ENCODE measurements at places on chromosomes 1 and 21.

DNA sequence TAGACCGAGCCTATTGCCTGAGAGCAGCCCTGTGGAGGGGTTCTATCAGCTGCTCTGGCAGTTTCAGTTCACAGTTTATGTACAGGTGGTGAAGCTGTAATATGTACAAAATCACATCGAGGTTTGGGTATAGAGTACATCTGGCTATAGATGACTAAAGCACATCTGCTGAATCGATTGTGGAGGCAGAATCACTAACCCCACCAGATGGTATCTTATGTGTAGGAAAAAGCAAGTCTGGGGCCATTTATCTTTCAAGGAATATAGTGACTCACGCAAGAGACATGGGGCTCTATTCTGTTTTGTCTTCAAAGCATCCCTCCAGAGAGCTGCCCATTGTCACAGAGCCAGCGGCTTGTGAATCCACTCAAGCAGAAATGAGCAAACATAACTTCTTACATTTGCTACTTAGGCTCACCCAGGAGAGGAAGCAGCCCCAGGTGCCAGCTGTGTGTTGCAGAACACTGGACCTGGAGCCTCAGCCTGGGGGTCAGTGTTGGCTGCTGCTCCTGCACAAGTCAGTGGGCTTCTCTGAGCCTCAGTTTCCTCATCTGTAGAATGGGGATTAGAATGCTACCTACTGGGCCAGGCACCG, 21.3 kb downstream of the MIIP start:
- ATAC-seq = peak; percentile 62

DNA sequence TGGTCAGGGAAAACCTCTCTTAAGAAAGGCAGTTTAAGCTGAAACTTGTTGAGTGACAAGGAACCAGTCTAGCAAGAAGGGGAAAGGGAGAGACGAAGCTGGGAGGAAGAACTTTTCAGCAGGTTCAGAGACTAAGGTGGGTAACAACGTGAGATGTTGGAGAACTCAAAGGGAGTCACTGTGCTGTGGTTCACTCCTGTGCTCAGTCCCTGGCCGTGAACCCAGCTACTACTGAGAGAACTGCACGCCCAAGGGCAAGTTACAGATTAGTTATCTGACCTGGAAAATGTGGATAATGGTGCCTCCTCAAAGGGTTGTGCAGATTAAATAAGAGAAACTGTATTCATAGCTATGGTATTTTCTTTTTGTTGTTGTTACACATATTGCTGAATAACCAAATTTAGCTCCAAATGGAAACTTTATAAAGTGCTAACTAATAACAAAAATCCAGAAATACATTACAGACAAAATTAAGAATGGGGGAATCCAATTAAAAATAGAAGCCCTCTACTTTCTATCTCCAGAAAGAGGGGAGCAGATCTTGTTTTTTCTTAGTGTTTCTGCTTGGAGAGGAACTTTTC, 2.9 kb downstream of the ZBTB40 start:
- no peak for ATAC-seq

DNA sequence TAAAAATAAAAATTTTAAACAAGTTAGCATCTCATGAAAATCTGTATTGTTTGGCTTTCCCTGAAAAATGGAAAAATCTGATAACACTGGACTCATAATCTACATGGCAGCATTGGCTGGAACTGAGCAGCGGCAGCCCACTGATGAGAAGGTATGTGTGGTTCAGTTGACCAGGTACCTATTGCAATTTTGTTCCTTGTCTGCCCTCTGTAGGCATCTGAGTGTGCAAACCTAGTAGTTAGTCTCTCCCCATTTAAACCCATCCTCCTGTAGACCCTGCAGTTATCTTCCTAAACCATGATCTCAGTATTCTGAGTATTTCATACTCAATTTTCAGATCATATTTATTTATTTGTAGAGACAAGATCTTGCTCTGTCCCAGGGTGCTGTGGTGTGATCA, 59.4 kb upstream of the SERBP1 start:
- ATAC-seq = peak; percentile 43

DNA sequence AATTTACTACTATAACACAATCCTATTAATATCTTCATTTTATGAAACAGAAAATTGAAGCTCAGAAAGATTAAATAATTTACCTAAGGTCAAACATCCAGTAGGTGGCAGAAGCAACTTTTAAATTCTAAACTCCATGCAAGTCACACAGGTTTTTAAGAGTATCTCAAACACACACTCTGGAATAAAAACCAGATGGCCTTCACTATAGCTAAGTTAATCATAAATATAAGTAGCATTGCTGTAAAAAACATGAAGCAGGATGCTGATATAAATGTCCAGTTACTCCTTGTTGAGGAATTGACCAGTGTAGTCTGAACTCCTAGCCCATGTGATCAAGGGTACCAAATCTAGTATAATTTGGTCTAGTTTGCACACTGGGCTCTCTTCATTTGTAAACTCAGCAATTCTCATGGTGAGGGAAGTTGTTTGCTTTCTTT, 9.4 kb upstream of the FMO3 start:
- no peak for ATAC-seq

DNA sequence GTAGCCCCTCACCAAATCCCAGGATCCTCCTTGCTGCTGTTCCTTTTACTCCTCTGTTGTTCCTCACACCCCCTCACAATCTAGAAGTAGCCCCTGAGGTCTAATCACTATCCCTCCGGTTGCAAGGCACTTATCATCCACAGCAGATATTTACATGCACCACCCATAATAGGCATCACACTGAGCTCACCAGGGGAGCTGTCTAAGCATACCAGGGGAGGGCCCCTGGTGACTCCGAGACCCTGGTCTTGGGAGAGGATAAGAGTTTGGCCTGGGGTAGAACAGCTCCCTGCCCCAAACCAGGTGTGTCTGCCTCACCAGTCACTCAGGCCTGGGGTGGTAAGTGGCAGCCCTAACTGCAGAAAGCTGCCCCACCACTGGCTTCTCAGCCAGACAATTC, 37.3 kb upstream of the ZC3H12A start:
- no peak for ATAC-seq

GRCh38 chr1:37792943-37793686, 532 bp upstream of the MANEAL start:
- no peak for ATAC-seq

- no peak for ATAC-seq
Observed at GRCh38 chr1:14183329-14183728, 415.2 kb upstream of the KAZN start.

- no peak for ATAC-seq
Observed at GRCh38 chr1:65066419-65066765, 81.6 kb upstream of the AK4 start.

- ATAC-seq = no peak
Observed at GRCh38 chr1:76593618-76594017, 273.7 kb upstream of the ST6GALNAC5 start.

DNA sequence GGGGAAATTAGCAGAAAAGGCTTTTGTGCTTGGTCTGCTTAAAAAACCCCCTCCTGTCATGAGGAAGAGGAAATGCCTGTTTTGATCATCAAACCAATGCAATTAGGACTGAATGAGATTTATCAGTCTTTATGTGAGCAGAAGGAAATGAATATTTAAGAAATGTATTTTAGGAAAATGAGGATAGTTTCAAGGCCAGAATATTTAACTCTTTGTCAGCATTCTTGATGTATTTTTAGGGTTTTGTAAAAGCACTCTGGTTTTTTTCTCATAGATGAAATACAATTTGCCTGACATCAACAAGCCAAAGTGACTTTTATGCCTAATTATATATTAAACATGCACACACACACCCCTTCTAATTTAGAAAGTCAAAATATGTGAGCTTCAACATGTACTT, 213.8 kb downstream of the GRIK1 start:
- no peak for ATAC-seq

DNA sequence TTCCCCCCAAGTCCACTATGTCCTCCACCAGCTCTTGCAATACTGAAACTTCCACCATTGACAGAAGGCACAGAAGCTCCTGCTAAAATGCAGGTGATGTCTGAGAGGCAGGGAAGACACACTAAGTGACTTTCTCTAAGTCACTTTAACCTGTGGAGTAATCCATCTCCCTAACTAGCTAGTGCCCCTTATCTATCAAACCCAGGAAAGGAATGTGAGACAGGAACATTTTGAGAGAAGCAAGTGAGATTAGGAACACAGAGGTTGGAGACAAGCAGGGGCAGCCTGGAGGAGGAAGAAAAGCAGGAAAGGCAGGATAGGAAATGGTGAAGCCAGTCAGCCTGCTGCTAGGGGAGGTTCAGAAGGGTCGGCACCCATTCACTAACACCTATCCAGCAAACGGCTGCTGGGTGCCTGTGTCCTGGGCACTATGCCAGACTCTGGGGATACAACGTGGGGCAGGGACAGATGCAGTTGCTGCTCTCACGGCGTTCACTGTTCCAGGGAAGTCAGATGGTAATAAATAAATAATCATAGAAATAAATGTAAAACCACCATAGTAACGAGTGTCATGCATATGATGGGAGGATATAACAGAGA, 7.0 kb downstream of the GPA33 start:
- ATAC-seq = no peak

GRCh38 chr1:47547753-47548573, 110.1 kb downstream of the FOXD2 start:
- no peak for ATAC-seq

GRCh38 chr1:233707880-233708815, 94.2 kb downstream of the KCNK1 start:
- ATAC-seq = no peak

GRCh38 chr1:9486466-9487140, 52.7 kb upstream of the SLC25A33 start:
- no peak for ATAC-seq

GRCh38 chr1:8517661-8518489, 200.0 kb downstream of the SLC45A1 start:
- ATAC-seq = no peak

GRCh38 chr1:55594701-55595100, 379.5 kb upstream of the USP24 start:
- ATAC-seq = no peak

DNA sequence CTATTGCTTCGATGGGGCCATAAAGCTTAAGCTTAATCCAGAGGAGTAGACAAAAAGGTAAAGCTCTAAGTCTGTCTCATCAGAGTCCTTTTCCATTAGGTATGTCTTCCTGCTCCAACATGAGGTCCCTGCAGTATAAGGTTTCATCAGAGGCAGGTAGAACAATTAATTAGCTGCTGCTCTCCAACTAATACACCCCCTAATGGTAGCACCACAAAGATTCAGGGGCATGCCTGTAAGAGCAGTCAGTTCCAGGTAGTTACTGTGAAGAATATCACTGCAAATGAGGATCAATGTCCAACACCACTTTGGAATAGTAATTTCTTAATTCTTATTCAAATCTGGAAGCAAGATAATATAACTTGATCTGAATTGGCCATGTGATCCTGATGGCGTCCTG, 160.3 kb upstream of the ESRRG start:
- no peak for ATAC-seq

GRCh38 chr21:16597753-16598152, 868.0 kb downstream of the USP25 start:
- no peak for ATAC-seq

All from activated T-helper 17 cell treated with anti-CD3 and anti-CD28 coated beads, Interleukin-2, amount 50 U/mL, for 72 hours (primary cell).